Stimulated activated CD4-positive, alpha-beta T cell treated with anti-CD3 and anti-CD28 coated beads, Interleukin-12 subunit alpha, Interleukin-12 subunit beta, amount 100 ng/mL, for 4 hours (primary cell): ENCODE measurements at places on chromosomes 13 and 19.

DNA sequence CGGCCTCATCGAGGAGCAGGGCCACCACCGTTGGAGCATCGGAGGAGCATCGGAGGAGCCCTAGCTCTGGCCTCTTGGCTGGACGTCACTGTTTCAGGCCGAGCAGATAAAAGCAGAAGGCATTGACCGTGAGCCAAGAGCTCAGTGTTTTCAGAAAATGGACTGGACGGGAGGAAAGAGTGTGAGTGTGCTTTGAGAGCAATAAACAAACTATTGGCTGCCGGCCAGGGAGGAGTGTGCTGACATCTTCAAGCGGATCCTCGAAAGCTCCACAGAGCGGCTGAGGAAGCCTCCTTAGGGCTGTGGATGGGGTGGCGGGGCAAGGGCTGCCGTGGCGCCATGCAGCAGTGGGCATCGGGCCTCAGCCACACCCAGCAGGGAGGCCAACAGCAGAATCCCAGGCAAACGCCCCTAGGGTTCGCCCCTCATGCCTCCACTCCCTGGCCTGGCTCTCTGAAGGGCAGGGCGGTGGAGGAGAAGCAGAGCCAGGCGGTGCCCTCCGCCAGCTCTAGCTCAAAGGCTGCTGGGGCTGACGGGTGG is 41.8 kb downstream of the IRS2 start:
- no peak for DNase-seq

DNA sequence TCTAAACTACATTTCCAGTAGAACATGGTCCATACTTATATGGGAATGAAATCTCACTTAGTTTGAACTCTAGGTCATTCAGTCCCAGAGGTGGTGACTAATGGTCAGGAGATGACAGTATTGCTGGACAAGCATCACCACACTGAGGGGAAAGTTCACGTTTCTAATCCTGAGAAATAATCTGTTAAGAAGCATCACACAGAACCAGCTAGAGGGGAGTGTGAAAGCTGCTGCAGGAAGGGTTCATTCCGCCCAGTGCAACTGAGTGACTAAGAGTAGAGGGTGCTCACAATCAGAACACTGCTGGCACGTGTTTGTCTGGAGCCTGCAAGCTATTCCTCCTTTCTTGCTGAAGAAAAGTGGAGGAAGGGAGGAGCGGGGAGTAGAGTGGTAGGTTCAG is 2.7 kb downstream of the COL4A1 start:
- DNase-seq: no peak

GRCh38 chr19:9474975-9475374 is 23.4 kb downstream of the ZNF560 start:
- DNase-seq: no peak

GRCh38 chr19:30325676-30326392 is 46.4 kb upstream of the ZNF536 start:
- no peak for DNase-seq

DNA sequence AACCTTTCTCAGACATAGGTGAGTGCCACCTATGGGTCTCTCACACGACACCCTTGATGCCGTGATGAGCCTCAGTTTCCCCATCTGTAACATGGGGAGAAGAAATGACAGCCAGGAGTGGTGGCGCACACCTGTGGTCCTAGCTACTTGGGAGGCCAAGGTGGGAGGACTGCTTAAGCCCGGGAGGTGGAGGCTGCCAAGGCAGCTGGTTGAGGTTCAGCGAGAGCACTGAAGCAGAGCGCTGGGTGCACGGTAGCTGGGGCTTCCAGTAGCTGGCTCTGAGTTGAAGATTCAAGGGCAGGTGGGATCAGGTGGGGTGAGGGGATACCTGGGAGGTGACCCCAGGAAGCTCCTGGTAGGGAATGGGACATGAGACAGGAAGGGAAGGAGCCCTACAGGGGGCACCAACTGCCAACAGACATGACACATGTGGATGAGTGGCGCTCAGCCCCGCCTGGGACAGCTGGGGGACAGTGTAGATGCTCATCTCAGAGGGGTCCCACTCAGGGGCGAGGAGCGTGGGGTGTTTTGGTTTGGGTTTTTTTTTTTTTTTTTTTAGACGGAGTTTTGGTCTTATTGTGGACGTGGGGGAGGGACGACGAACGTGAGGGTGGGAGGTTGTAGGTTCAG is 6.5 kb upstream of the SSBP4 start:
- no peak for DNase-seq

DNA sequence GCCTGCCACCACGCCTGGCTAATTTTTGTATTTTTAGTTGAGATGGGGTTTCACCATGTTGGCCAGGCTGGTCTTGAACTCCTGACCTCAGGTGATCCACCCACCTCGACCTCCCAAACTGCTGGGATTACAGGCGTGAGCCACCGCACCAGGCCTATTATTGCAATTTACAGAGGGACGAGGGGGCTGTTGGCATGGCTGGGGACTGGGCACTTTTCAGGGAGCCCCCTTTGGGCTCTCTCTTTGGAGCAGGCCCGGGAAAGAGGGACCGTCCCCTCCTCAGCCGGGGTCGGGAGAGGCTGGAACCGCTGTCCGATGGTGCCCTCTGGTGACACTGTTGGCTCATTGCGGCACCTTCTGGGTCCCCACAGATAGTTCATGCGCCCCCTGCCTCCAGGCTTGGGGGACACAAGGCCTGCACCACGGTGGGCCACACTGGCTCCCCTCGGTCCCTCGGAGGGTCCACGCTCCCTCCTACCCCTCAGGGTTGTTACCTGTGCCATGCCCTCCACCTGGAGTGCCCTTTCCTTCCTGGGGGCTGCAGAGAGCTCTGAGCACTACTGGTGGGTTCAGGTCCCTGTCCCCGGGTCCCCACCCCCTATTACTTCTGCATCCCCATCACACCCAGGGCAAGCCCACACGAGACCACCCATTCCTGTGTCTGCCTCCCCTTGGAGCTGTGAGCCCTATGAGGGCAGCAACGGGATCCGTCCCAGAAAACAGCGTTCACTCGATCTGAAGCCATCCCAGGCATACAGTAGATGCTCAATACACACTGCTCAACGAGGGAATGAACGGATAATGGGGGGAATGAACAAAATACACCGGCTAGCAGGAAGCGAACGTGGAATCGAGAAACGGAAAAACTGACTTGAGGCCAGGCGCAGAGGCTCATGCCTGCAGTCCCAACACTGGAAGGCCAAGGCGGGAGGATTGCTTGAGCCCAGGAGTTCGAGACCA is 12.5 kb downstream of the FEM1A start:
- peak; percentile 63 for DNase-seq

DNA sequence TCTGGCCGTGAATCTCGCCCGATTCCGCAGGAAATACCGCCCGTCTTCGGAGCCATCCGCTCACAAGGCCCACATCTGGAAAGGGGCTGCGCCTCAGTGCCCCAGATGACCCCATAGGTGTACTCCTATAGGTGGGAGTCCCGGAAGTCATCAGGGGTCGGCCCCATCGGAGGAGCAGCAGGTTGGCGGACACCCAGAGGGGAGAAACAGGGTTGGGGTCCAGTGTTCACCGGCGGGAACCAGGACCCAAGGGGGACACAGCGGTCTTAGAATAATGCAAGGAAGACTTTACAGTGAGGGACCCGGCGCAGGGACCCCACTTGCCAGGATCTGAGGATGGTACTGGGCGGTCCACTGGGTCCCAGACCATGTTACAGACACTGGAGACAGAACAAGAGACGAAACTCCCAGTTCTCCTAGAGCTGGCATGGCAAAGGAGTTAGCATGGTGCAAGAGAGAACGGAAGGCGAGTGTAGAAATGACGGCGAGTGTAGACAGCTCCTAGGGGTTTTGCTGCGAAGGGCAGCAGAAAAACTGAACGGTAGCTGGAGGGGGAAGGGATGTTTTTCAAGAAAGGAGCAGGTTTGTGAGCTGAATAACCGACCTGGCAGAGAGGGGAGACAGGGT is 4.2 kb upstream of the RGL3 start:
- no peak for DNase-seq

DNA sequence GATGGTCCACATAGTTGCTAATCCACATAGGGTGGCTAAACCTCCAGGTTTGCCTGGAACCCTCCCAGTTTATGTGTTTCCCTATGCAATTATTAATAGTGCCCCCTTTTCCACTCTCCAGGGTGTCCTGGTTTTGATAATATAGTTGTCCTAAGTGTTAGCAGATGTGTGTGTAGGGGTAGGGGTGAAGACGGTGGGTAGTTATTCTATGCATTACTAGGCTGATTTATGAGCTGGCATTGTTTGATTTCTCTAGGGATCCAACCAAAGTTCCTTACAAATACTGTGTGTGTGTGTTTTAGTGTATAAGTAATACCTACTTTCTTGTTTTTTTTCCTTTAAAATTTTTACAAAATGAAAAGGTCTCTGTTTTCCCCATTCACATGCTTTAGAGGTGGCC is 21.1 kb downstream of the GTF2F2 start:
- no peak for DNase-seq

GRCh38 chr13:97122381-97122996 is 99.6 kb upstream of the MBNL2 start:
- no peak for DNase-seq

- no peak for DNase-seq
Measured at GRCh38 chr13:93264876-93265275, 38.3 kb downstream of the GPC6 start.

DNA sequence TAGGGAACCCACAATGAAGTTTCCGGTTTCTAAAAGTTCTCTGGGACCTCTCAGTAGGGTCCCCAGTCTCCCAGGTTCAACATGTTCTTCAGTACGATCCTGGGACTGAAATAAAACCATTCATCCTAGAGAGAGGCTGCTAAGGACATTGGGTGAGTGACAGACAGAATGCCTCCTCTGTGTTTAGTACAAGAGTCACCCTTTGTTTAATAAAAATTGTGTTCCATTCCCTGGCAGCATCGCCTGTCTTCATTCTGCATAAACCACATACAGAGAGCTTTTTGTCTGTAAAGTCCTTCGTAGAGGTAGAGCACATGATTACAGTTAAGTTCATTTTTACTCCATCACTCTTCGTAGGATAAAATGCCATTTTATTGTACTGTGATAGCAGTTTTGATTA is 95.3 kb upstream of the GPR12 start:
- no peak for DNase-seq

GRCh38 chr13:114313061-114313860 is 1.0 kb upstream of the CHAMP1 start:
- DNase-seq: peak; percentile 14

GRCh38 chr13:103291798-103292572 is 225.8 kb upstream of the SLC10A2 start:
- DNase-seq: no peak
